ENCODE measurements at places on chromosomes 12 and 14.

GRCh38 chr12:25769082-25769945 lies 189.2 kb upstream of the RASSF8 start:
- DNase-seq, result no peak

DNA sequence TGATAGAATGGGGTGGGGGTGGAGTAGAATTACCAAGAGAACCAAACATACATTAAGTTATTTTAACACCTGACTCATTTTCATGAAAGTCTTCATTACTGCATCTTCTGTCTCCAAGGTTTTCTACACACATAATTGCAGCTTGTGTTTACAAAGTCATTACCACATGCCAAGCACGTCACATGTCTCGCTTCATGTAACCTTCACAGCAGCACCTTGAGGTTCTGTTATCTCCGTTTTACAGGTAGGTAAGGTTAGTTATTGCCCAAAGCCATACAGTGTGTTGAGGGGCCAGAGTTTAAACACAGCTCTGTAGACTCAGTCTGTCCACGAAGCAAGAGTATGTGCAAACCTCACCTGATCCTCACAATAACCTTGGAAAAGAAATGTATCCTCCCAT lies 64.3 kb upstream of the RBM19 start:
- DNase-seq, result no peak

- no peak for DNase-seq
Measured at GRCh38 chr12:22271023-22271422, 63.5 kb downstream of the ST8SIA1 start.

GRCh38 chr12:27635349-27635972 lies 60.8 kb upstream of the REP15 start:
- DNase-seq, result no peak

DNA sequence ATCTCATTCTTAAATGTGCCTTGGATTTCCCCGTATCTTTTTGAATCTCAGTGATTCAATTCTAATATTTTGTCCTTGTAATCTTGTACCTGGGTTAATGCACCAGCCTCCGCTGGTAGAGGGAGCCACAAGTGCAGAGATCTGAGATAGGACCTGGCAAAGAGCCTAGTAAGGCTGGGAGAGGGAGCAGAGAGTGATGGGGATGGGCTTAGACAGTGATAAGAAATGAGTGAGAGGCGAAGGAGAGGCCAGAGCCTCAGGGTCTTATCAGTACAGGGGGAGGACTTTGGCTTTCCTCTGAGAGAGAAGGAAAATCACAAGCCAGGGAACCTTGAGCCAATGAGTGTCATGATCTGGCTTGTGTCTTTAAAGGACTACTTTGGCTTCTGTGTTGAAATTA lies 30.5 kb upstream of the LMNTD1 start:
- DNase-seq, result no peak

DNA sequence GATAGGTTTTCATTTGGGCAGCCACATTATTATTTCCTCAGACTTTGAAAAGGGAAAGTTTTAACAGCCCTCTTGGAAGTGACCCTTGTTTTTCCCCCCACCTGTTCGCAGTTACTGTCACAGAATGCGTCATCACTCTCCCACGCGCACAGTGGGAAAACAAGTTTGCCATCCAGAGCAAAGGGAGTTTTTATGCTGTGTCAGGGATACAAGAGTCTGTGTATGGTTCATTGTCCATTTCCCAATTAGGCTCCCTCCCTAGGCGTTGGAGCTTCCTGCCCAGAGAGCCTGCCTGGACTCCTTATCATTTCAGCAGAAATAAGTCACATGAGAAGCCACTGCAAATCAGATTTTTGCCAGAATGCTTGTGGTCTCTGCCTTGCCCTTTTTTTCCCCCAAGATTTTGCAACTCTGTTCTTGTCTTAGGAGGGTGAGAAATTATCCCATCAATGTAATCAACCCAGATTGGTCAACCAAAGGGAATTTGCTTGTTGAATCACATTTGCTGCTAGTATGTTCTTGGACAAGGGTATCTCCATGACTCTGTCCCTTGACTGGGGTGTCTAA lies 104.1 kb downstream of the IGF1 start:
- no peak for DNase-seq

- no peak for DNase-seq
Measured at GRCh38 chr12:107593713-107594381, 91.8 kb upstream of the PWP1 start.

DNA sequence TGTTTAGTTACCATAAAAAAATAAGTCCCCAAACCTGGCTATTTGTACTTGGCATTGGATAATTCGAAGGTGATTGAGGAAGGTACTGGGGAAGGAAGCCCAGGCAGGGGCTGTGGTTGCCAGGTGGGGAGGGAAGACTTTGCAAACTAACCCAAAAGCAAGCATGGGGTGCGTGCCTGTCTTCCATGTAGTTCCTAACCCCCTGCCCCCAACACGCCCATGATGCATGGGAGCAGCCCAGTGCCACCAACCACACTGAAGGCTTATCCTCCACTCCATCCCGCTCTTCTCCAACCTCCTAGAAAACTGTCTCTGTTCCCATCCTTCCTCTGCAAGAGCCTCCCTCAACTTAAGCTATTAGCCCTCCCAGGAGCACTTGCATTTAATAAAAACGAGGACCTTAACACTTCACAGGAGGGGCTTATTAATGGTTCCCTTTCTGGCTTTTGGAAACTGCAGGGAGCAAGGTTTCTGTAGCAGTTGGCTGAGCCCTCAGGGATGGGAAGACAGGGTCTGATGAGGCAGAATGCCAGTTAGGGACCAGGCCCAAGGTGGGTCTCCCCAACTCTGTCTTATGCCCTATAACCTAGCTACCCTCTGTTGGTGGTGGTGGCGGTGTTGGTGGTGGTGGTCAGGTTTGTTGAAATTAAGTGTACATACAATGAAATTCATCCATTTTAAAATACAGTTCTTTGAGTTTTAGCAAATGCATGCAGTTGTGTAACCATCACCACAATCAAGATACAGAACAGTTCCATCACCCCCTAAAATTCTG lies 96.0 kb downstream of the ZFP36L1 start:
- no peak for DNase-seq

DNA sequence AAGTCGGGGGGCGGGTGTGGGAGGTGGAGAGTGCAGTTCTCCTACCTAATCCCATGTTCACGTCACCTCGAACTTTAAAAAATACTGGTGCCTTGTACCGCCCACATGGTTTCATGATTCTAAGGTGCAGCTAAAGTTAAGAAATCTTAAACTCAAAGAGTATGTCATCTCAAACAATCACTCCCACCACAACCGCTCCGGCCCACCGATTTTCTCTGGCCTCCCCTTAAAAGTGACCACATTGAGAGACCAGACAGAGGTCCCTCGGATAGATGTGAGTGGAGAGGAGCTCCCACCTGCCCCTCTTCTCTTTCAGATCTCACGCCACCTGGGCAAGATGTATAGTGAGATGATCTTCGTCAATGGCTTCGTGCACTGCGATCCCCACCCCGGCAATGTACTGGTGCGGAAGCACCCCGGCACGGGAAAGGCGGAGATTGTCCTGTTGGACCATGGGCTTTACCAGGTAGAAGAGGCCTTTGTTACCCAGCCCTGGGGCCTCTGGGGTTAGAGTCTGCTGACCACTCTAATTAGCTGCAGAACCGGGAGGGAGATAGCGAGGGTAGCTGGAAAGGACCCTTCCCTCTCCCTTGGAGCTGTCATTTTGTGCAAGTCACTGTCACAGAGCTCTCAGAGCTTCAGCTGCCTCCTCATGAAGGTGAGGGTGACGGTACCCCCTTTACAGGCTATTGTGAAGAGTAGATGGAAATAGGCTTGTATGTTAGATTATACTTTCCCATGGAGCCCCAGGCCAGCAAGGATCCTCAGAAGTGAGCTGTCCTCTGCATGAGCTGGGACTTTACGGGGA lies 124.4 kb downstream of the ADCK1 start:
- no peak for DNase-seq

- DNase-seq, result peak; percentile 92
Measured at GRCh38 chr12:121789800-121790728, 3.4 kb downstream of the RHOF start.

GRCh38 chr12:48454667-48455066 lies 17.7 kb upstream of the ANP32D start:
- DNase-seq, result no peak

DNA sequence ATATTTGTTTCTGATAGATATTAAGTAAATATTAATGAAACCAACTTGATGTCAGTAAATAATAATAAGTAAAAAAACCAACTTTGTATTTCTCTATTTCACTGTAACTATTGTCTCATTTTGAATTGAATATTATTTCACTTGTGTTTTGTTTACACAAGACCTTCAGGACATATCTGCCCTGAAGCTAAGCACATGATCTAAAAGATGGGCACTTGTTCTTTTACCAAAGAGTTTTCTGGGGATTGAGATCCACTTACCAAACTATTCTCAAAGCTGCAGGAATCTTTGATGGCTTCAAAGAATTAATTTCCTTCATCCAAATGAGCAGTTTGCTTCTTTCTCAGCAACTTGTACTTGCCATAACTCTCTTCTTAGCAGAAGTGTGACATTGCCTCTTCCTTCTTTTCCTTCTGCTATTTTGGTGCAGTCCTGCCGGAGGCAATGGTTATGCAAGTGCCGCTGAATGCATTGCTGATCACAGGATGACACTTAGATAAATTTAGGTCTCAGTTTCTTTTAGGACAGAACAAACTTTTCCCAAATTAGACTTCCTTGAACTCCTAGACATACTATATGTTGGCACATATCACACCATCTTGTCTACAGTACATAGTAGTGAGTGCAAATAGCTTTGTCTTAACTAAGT lies 9.2 kb downstream of the FAR2 start:
- DNase-seq, result no peak

DNA sequence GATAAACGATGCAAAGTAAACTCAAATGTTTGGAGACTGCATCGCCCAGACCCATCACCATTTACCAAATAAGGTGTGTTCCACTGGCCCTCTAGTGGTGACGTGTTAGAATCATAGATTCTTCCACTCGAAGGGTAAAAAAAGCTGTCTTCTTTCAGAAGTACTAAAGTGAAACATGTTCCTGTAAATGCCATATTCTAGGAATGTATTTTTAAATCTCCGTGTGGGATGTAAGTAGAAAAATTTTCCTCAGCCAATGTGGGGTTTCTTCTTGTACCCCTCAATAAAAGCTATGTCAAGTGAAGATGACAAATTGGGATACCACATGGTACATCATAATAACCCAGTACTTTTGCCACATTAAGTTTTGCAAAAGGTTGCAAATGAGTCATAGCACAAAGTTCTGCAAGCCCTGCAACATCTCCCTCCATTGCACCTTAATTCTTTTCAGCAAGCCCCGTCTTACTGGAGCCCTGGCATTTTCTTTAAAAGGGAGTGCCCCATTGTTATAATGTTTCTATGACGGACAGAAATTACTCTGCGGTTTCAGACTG lies 100.8 kb downstream of the CCER1 start:
- DNase-seq, result no peak

- DNase-seq, result no peak
Measured at GRCh38 chr14:98008381-98009113, 1211.4 kb downstream of the VRK1 start.

DNA sequence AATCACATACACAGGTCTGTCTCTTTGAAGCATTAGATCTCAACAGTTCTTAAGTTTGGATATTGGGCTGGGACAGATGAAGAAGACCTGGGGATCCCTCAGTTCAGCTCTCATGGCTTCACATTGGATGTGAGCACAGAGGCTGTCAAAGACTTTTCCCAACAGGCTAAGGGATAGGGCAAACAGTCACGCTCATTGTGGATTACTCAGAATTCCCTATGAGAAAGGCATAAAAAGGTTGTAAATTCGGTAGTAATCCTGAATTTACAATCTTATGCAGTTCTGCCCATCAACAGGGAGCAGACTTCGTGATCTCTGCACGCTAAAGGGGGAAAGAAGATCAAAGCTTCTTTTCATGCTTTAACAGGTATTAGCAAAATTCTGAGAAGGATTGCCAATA lies 448.4 kb downstream of the DAD1 start:
- no peak for DNase-seq

- no peak for DNase-seq
Measured at GRCh38 chr14:24278424-24278823, 7.0 kb upstream of the RABGGTA start.

DNA sequence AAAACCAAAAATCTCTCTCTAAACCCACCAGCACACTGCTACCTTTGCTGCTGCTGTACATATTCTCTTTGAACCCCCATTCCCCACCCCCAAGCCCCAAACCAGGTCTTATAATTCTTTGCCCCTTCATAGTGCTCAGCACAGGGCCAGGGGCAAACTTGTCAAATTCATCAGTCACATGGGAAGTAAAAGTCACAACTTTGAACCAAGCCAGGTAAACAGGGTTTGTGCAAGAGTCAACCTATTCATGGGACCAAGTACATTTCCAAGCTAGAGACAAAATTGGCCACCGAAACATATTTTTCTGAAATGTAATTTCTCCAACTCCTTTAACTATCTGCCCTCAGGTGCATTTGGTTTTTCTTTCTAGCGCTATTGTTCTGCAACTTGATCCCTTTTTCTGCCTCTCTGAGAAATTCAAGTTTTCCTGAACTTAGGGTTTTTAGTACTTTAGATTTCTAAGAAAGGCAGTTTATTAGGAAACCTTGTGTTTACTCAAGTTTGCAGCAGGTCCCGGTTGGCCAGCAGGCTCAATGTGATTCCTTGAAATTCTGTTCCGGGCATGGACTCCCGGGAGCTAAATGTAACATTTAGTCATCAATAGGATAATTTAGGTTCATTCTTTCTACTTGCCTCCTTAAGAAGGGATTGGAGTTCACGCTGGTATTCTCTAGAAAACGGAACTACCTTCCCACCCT lies 230.5 kb downstream of the EFCAB11 start:
- no peak for DNase-seq

- DNase-seq, result no peak
Measured at GRCh38 chr12:45669093-45669492, 60.4 kb upstream of the ARID2 start.

DNA sequence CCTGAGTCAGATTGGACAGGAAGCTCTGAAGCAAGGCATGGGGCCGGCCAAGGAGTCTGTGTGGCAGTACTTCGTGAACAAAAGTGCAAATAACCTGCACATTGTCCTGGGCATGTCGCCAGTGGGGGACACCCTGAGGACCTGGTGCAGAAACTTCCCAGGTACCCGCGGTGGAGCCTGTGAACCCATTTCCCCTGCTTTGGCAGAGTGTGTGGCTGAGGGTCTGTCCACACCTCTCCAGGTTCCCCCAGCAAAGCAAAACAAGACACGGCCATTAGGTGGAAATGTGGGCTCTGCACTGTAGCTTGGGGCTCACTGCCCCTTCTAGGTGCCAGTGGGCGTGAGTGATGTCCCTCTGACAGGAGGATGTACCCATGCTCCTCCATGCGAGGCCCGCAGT lies 79.4 kb downstream of the CCDC92 start:
- DNase-seq, result no peak

GRCh38 chr14:89194376-89194775 lies 222.7 kb downstream of the FOXN3 start:
- DNase-seq, result no peak

DNA sequence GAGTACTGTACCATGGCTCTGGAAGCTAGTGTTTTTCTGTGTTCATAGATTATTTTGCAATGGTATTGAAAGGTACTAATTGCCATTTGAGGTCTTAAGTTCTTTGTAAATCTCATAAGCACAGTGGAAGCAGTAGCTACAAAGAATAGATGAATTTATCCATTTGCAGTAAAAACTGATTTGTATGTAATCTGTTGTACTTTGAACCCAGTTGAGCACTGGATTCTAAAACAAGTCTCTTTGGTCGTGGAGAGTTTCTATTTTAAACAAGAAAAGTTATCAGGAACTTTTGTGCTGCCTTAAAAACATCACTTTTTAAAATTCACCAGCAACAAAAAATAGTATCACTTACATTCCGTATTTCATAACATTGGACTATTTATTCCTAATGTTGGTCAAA lies 4.1 kb downstream of the RAP1B start:
- DNase-seq, result no peak

GRCh38 chr14:67636361-67636919 lies 16.7 kb downstream of the ARG2 start:
- DNase-seq, result no peak

- DNase-seq, result no peak
Measured at GRCh38 chr12:5614256-5614655, 182.3 kb downstream of the NTF3 start.
